GM03348 (cell line): ENCODE measurements at places on chromosomes 12 and 14.

DNA sequence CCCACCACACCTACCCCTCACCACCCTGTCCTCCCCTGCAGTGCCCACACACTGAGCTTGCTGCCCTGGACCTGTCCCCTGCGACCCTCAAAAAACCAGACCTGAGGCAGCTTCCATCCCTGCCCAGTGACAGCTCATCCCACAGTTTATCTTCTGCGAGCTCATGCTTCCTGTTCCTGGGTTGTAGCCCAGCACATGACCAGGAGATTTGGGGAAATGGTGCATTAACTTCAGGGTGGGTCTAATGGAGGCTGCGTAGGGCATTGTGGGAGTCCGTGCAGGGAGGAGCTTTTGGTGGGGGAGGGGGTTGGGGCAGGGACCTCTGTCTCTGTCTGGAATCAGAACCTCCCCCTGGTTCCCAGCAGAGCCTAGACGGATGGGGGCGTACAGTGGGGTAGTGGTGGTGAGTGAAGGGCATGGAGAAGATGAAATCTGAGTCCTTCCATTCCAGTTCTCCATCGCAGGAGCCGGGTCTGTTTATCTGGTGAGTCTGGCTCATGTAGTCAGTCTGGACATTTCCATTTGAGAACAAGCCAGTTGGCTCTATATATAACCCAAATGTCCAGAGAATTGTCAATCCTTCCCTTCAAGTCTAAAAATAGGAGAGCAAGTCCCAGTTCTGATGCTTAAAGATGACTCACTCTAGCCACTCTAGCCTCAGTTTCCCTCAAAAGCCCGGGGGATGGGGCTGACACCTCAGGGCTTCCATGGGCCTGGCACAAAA, 270.9 kb downstream of the CACNA1C start:
- DNase-seq: no peak

DNA sequence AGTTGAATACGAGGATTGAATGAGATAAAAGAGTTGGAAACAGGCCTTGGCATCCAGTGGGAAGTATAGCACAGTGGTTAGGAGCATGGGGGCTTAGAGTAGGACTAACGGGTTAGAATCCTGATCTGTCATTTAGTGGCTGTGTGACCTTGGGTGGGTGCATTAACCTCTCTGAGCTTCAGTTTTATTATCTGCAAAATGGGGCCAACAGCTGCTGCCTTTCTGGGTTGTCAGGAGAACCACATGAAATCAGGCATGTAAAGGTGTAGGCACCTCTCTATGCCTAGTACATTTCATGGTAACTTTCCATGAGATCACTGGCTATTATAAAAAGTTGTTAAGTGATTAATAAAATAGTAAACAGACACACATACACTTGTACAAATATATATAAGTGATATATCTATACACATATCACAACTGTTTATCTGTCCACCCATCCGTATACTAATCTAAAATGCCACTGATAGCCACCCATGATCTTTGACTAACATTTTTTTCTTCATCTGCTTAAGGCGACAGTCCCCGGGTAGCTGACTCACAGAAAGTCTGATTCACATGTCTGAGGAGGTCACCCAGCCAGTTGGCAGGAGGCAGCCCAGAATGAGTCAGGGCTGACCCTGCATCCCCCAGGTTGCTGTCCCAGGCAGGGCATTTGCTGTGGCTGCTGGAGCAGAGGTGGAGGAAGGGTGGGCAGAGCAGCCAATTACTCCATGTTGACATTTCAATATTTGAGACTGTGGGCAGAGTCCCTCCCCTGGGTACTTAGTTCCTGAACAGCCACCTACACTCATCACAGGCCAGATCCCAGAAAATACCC, 125.6 kb upstream of the NOS1 start:
- DNase-seq: peak; percentile 11

GRCh38 chr12:46647034-46647433, 178.8 kb downstream of the SLC38A4 start:
- no peak for DNase-seq

DNA sequence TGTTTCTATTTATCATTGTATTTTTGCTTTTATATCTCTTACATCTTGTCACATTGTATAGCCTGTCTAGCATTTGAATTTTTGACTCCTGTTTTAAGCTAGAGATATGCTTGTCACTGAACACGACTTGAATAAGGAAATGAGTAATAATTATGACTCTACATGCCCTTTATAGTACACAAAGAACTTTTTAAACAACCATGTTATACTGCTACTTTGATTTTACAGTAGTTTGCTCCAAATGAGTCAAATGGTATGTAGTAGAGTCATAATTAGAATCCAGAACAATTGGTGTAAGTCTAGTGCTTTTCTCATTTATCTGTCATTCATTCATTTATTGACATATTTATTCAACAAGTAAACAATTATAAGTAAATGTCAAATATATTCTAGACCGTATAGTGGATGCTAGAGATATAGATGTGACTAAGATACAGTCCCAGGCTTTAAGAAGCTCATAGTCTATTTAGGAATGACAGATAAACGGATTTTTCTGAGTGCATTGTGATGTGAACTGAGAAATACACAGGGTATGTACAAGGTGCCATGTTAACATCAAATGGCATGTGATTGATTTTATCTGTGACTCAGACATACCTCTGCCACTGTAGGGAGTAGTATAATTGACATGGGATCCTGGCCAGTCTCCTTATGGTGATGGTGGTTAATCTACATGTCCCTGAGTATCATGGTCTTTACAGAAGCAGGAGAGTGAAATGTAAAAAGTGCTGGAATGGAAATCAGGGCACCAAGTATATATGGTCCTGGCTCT, 799.7 kb downstream of the DIO2 start:
- DNase-seq: no peak

GRCh38 chr12:58420503-58420902, 479.1 kb downstream of the ATP23 start:
- no peak for DNase-seq

DNA sequence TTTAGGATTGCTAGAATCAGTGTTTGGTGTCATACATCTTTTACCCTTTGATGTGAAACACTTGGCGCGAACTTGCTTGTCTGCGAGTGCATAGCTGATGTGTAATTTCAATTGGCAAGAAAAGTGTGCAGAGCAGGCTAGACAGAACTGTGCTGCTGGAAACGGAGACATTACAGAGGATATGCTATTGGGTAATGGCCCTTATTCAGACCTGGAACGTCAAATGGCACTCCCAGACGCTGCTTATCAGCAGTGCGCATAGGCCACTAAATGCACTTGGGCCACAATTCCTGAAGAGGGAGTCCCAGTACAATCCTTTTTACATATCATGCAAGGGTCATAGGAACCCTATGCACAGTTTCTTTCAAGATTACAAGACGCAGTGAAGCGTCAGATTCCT, 15.7 kb upstream of the SLC10A1 start:
- no peak for DNase-seq

GRCh38 chr12:93638095-93638494, 39.1 kb upstream of the CRADD start:
- DNase-seq: peak; percentile 28

DNA sequence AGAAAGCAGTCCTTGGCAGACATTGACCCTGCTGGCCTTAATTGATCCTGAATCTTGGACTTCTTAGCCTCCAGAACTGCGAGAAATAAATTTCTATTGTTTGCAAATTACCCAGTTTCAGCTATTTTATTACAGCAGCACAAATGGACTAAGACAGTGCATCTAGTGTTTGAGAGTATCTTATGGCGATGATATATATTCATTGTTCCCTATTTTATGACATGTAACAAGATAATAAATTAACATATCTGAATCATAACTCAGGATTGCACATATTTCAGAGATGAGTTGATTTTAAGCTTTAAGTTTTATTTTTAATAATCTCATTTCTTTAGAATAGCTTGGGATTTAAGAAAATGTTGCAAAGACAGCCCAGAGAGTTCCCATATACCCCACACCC, 167.4 kb upstream of the FOXG1 start:
- DNase-seq: no peak

GRCh38 chr12:69008520-69008919, 75.5 kb upstream of the CPM start:
- DNase-seq: no peak

DNA sequence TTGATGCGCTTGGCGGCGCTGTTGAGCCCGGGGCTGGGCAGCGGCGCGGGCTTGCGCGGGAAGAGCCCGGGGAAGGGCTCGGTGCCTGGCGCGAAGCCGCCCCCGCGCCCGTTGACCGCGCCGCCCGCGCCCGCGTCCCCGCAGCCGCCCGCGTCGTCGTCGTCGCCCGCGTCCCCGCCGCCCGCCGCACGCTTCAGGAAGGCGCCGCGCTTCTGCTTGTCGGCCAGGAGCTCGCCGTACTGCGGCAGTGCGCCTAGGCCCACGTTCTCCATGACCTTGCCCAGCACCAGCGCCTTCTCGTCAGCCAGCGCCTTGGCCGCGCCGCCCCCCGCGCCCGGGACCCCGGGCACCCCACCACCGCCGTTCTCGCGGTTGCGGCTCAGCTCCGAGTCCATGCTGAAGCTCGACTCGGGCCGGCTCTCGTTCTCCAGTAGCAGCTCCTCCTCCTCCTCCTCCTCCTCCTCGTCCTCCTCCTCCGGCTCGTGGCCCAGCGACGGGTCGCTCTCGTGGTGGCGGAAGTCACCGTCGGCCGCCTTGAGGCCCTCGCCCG, 97.2 kb downstream of the BCL11B start:
- no peak for DNase-seq

DNA sequence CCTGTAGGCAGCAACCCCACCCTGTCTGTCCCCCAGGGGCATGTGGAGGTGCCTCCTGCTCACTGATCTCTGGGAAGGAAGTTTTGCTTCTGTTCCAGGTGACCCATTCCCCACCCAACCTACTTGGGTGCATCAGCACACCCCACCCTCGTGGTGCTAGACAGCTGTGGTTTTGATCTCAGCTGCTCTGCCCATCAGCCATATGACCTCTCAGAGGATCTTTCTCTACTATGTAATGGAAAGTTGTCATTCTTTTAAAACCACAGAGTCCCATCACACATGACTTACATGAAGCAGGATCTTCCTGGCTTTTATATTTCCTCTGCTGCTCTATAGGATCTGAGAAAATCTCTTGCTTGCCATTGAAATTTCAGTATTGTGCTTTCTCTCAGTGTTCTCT, 13.5 kb upstream of the KRT82 start:
- DNase-seq: no peak

GRCh38 chr12:48512855-48513254, 12.6 kb upstream of the OR8S1 start:
- no peak for DNase-seq

- no peak for DNase-seq
Measured at GRCh38 chr12:90045559-90045958, 336.9 kb upstream of the ATP2B1 start.

GRCh38 chr14:31787377-31787776, 226.2 kb downstream of the NUBPL start:
- DNase-seq: no peak

DNA sequence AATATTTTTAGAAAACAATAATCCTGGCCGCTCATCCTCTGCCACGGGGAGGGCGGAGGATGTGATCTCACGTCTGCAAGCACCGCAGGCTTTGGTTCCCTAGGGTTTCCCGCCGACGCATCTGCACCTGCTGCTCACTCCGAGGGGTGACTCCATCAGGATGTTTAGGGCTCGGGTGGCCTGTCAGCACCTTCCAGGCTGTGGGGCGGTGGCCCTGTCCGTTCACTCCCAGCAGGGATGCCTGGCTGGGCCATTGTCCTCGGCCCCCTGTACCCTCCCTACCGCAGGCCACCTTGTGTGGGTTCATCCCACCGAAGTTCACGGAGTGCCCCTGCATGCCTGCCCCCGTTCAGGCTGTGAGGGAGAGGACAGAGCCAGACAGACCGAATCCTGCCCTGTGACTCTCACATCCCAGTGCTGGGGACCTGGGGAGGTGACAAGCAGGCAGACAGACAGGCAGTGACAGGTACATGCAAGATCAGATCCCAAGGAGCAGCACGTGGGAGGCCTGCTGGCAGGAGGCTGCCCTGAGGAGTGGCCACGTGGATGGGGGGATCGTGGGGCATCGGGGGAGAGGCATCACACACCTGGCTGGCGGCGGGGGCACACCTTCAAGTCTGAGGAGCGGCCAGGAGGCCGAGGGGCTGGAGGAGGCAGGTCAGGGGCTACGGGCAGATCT, 112.6 kb downstream of the ADGRD1 start:
- no peak for DNase-seq
